Chondrocyte (in vitro differentiated cells): ENCODE measurements at places on chromosomes 4 and X. TPM values are rescaled to one million over a fixed set of nuclear protein-coding genes. Genes with fewer than 3 reads are reported as not detected.

RPGR gene
- total RNA-seq, result 2.9 to 3.3 TPM (median 3.1 TPM) in 3 replicates

STPG2 gene
- total RNA-seq, result 0.12 to 0.77 TPM in 2 of 3 replicates, not detected in the other

C4orf54 gene
- not detected in 3 replicates for total RNA-seq

NHSL2 gene
- total RNA-seq, result 2.1 to 2.2 TPM (median 2.1 TPM) in 3 replicates

INPP4B gene
- total RNA-seq, result 18.7 to 30.0 TPM (median 29.2 TPM) in 3 replicates

- H3K27ac ChIP-seq, result no peak overlapping the region
- H3K4me3 ChIP-seq, result peak overlapping the region; percentile 84
- DNase-seq, result peak; percentile 87
- H3K36me3 ChIP-seq, result peaks cover under 1% of the 10 kb centered on the region
Observed at GRCh38 chr4:20252656-20253282, 1.1 kb downstream of the SLIT2 start.

DNA sequence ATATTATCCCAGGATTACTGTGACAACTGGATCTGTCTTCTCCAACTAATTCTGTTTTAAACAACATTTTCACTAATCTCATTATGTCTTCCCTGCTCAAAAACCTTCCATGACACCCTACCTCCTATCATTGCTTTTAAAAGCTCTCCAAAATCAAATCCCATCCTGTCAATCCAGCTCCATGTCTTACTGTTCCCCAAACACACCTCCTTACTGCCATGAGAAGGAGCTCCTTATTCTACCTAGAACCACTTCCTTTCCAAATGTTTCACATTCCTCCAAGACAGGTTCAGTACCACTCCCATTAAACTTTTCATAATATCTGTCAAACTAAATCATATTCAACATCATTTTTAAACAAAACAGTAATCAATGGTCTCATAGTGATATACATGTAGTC is 66.9 kb upstream of the WDR17 start:
- no peak overlapping the region for H3K4me3 ChIP-seq
- H3K36me3 ChIP-seq, result no peaks in the 10 kb centered on the region
- H3K27me3 ChIP-seq, result peaks cover 66% of the 10 kb centered on the region
- H3K4me1 ChIP-seq, result peaks cover 17% of the 10 kb centered on the region
- no peak for DNase-seq

DNA sequence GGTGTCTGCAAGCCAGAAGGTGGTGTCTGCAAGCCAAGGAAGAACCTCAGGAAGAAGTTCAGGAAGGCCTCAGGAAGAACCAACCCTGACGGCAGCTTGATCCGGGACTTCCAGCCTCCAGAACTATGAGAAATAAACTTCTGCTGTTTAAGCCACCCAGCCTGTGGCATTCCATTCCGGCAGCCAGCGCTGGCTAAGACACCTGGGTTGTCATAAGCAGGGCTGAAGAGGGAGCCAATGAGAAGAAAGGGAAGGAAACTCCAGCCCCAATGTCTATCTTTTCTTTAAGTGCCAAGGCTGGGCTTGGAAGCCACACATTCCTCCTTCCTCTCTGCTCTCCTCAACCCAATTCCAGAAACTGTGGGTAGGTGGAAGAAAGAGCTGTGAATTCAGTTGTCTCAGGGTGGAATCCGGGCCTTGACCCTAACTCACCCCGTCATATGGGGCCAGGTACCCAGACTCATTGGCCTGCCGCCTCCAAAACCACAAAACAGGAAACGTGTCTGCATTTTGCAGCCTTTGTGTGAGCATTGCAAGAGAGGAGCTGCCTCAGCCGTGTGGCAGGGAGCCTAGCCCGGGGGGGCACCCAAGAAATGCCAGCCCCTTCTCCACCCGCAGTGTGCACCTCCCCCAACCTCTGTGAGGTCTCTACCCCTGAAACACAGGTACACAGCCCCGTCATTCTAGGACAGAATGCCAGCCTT is 26.8 kb downstream of the CRMP1 start:
- H3K36me3 ChIP-seq, result peaks cover 8% of the 10 kb centered on the region
- no peak for DNase-seq
- H3K4me3 ChIP-seq, result no peak overlapping the region

GRCh38 chr4:170011921-170012628 is 14.1 kb downstream of the MFAP3L start:
- H3K36me3 ChIP-seq, result no peaks in the 10 kb centered on the region
- no peak for DNase-seq
- peaks cover 12% of the 10 kb centered on the region for H3K4me1 ChIP-seq
- H3K27me3 ChIP-seq, result no peaks in the 10 kb centered on the region
- H3K27ac ChIP-seq, result no peak overlapping the region
- no peak overlapping the region for H3K4me3 ChIP-seq

DNA sequence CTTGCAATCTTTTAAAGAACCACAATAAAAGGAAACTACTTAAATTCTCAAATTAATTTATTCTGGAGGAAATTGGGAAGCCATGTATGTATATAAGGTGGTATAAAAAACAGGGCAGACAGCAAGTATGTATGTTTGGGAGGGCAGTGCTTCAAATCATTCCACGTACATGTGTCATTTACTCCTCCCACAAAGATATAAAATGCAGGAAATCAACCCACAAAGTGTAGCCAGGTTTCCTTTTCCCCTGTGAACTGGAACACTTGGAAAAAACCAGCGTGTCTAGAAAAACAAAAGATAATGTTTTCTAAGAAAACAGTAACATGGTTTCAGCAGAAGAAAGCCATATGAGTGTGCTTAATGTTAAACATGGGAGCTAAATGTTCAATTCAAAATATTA is 156.7 kb upstream of the FAM47A start:
- H3K27me3 ChIP-seq, result no peaks in the 10 kb centered on the region
- H3K4me3 ChIP-seq, result no peak overlapping the region

- DNase-seq, result no peak
- no peak overlapping the region for H3K4me3 ChIP-seq
- no peak overlapping the region for H3K27ac ChIP-seq
- peaks cover 11% of the 10 kb centered on the region for H3K27me3 ChIP-seq
Observed at GRCh38 chrX:48689208-48689920, 5.8 kb downstream of the WAS start.

DNA sequence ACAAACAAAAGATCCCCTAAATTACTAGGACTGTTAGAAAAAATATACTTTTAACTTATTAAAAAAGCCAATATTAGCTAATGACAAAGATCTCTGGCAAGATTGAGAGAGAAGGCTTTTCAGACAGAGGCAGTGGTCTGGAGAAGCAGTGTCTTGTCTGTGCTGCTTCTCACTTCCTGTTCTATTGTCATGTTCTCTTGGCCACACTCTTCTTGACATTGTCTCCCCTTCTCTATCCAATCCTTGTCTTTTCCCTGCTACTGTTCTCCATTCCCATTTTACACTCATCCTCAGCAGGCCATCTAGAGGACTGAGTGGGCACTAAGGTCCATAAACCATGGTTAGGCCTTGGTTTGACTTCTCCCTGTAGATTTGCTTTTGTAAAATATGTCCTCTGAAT is 14.0 kb upstream of the TAPT1 start:
- no peak overlapping the region for H3K4me3 ChIP-seq
- no peaks in the 10 kb centered on the region for H3K4me1 ChIP-seq
- H3K27ac ChIP-seq, result no peak overlapping the region
- no peaks in the 10 kb centered on the region for H3K27me3 ChIP-seq
- peaks cover 15% of the 10 kb centered on the region for H3K36me3 ChIP-seq
